Articular chondrocyte of knee joint (primary cell): ENCODE measurements at places on chromosomes 12 and 14. TPM values are rescaled to one million over a fixed set of nuclear protein-coding genes. Genes with fewer than 3 reads are reported as not detected.

SMIM41 gene
- 0.39 and 0.65 TPM in 2 replicates for total RNA-seq

GDF3 gene
- not detected in 2 replicates for total RNA-seq

SLC8A3 gene
- total RNA-seq: 0.22 and 0.26 TPM in 2 replicates

NTN4 gene
- 116 and 160 TPM in 2 replicates for total RNA-seq

C12orf54 gene
- 0.22 TPM in 1 of 2 replicates, not detected in the other for total RNA-seq

M6PR gene
- 91.0 and 110 TPM in 2 replicates for total RNA-seq

KRT74 gene
- not detected in 2 replicates for total RNA-seq

CERS5 gene
- total RNA-seq: 43.2 and 45.5 TPM in 2 replicates

MYRFL gene
- total RNA-seq: under 0.01 TPM in 1 of 2 replicates, not detected in the other

LIN52 gene
- total RNA-seq: 6.4 and 9.3 TPM in 2 replicates

KRT75 gene
- total RNA-seq: 0.91 and 1.4 TPM in 2 replicates

DPPA3 gene
- not detected in 2 replicates for total RNA-seq

P2RX7 gene
- total RNA-seq: 2.5 and 5.7 TPM in 2 replicates

TAS2R10 gene
- 1.9 and 2.9 TPM in 2 replicates for total RNA-seq

TMEM63C gene
- total RNA-seq: not detected in 2 replicates

PTPRQ gene
- 0.43 and 2.4 TPM in 2 replicates for total RNA-seq

CLEC1A gene
- total RNA-seq: under 0.01 TPM in 1 of 2 replicates, not detected in the other

GPRC5A gene
- 28.9 and 33.8 TPM in 2 replicates for total RNA-seq

TRAFD1 gene
- 99.2 and 132 TPM in 2 replicates for total RNA-seq

CNTN1 gene
- 0.11 TPM in 1 of 2 replicates, not detected in the other for total RNA-seq

CCDC177 gene
- under 0.01 TPM in 1 of 2 replicates, not detected in the other for total RNA-seq

CISTR gene
- not detected in 2 replicates for total RNA-seq

HHIPL1 gene
- total RNA-seq: 13.1 and 17.1 TPM in 2 replicates

KLHL33 gene
- 0.13 and 0.22 TPM in 2 replicates for total RNA-seq

SYNDIG1L gene
- total RNA-seq: under 0.01 TPM in 1 of 2 replicates, not detected in the other

NIN gene
- total RNA-seq: 31.7 and 36.1 TPM in 2 replicates

KERA gene
- total RNA-seq: 0.11 TPM in 1 of 2 replicates, not detected in the other

MYL2 gene
- total RNA-seq: not detected in 2 replicates
